ENCODE measurements at places on chromosomes 1 and 21.

GRCh38 chr1:58340185-58340584, 206.3 kb downstream of the OMA1 start:
- no peak for DNase-seq

DNA sequence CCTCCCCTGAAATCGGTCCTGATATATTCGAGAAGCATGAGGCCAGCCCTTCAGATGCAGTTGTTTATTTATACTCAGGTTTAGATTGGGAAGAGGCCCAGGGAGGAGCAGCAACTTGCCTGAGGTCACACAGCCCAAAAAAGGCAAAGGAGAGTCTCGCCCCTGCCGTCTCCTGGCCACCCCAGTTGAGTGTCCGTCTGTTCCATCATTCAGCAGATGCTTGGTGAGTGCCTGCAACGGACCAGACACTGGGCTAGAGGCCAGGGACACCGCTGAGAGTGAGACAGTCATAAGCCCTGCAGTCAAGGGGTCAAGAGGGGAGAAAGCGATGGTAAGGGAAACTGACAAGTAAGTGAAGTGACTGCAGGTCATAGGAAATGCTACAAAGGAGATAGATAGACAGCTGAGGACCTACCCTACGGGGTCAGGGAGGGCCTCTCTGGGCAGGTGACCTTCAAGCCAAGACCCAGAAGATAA, 15.4 kb upstream of the SELENON start:
- no peak for DNase-seq

- DNase-seq: no peak
These were observed 405.1 kb upstream of the ADAMTS5 start for GRCh38 chr21:27371975-27372331.

DNA sequence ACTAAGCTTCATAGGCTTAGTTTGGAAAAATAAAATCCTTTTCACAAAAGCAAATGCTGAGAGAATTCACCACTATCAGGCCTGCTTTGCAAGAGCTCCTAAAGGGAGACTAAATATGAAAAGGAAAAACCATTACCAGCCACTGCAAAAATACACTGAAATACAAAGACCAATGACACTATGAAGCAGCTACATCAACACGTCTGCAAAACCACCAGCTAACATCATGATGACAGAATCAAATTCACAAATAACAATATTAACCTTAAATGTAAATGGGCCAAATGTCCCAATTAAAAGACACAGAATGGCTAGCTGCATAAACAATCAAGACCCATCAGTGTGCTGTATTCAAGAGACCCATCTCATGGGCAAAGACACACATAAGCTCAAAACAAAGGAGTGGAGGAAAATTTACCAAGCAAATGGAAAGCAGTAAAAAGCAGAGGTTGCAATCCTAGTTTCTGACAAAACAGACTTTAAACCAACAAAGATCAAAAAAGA, 28.8 kb downstream of the AKT3 start:
- DNase-seq: no peak

- DNase-seq: peak; percentile 43
These were observed 55.2 kb upstream of the KIF1B start for GRCh38 chr1:10155087-10155712.

GRCh38 chr1:242813490-242814091, 289.1 kb upstream of the PLD5 start:
- no peak for DNase-seq

- peak; percentile 33 for DNase-seq
These were observed 19.7 kb upstream of the ABCG1 start for GRCh38 chr21:42198929-42199867.

DNA sequence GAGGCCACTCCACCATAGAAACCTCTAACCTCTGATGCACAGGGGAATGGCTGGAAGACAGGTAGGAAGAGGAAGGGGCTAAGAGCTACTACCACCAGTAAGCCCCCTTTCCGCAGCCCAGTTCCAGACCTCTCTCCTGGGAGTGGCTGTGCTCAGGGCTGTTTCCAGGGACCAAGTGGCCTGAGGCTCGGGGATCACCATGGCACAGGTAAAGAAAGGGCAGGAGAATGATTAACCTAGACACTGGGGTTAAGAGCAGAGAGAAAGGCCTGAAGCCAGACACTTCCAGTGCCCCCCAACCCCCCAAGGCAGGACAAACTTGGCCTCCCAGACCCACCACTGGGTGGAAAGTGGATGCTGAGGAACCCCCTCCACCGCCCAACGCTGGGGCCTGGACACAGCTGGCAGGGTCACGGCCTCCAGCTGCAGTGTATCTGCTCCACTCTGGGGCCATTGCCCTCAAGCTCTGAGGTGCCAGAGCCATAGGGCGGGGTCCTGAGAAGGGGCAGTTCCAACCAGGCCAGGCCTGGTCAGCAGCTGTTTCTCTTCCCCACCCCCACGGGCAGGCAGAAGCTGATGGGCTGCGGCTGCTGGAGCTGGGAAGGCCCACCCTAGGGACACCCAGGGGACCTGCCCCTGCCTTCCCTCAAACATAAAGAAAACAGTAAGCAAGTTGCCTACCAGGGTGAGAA, 2.6 kb downstream of the TAGLN2 start:
- peak; percentile 64 for DNase-seq

GRCh38 chr1:96538111-96538641, 183.4 kb upstream of the PTBP2 start:
- peak; percentile 90 for DNase-seq

GRCh38 chr1:198845851-198846250, 207.0 kb downstream of the PTPRC start:
- peak; percentile 48 for DNase-seq

GRCh38 chr1:204618148-204618760, 67.3 kb downstream of the LRRN2 start:
- no peak for DNase-seq

DNA sequence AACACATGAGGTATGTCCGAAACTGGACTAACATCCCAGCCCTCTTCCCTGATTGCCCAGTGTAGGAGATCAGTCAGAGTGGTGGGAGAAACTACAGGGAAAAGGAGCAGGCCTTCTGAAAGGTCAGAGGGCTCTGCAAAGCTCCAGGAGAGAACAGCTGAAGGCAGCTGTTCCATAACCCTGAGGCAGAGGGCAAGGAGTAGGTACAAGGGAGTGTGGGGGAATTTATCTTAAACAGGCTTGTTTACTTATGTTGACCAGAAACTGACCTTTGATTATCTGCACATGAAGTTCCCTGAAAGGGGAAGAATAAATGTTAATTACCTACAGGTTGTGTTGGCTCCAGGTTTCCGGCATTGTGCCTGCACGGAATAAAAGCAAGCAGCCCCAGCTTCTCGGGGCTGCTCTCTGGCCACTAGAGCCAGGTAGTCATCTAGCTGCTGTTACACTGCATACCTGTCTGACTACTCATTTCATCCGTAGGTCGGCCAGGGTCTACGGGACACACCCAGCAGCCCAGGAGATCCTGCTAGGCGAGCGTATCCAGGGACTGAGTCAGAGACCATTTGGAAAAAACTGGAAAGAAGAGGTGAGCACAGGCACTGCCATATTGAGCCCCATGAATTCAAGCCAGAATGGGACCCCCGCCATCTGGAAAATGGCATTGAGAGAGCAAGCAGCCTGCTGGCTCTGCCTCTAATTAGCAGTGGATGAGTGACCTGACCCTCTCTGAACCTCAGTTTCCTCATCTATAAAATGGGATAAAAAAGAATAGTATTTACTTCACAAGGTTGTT, 14.9 kb upstream of the PAQR7 start:
- peak; percentile 56 for DNase-seq

GRCh38 chr1:206573319-206573718, 38.9 kb downstream of the EIF2D start:
- no peak for DNase-seq

DNA sequence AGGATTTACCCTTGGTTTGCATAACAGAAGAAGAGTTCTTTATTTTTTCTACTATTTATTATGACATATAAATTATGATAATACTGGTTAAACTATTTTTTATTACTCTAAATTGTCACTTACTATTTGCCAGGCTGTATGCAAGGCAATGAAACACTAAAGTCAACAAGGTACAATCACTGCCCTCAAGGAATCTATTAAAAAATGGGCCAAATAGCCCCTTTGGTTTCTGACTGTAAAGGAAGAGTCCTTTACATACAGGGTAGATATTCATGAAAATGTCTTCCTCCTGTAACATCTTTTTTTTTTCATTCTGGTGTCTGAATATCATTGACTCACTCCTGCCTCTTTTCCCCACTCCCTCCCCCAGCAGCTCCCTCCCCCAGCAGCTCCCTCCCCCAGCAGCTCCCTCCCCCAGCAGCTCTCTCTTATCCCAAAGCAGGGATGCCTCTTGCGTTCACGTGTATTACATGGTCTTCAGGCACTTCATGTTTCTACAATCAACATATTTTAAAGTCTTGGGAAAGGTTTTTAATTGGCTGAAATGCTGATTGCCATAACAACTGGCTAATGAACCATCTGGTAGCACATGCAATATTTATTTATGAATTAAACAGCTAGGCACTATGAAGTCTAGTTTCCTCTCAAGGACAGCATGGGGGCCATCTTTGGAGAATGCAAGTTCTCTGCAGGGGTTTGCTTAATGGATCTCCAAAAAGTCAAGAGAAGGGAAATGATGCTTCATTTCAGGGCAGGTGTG, 400.4 kb upstream of the PLXNA2 start:
- no peak for DNase-seq

DNA sequence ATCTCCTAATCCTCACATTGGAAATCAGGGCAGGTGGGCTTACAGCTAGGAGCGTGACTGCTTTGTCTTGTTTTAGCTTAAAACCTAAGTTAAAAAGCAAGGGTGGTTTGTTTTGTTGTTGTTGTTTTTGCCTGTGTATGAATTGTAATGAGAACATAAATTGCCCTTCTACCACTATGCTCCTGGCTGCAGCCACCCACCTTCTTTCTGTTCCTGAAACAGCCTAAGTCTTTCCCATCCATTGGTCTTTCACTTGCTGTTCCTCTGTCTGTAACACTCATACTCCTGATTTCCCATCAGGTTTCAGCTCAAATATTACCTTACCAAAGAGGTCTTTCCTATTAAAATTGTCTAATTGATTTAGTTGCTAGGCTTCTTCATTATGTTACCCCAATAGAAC, 604 bp upstream of the TMEM79 start:
- no peak for DNase-seq

GRCh38 chr1:21189906-21190500, 13.3 kb upstream of the EIF4G3 start:
- DNase-seq: no peak

GRCh38 chr1:175742790-175743459, 470 bp downstream of the TNR start:
- DNase-seq: peak; percentile 1

GRCh38 chr21:36816561-36817130, 117.7 kb downstream of the SIM2 start:
- no peak for DNase-seq

DNA sequence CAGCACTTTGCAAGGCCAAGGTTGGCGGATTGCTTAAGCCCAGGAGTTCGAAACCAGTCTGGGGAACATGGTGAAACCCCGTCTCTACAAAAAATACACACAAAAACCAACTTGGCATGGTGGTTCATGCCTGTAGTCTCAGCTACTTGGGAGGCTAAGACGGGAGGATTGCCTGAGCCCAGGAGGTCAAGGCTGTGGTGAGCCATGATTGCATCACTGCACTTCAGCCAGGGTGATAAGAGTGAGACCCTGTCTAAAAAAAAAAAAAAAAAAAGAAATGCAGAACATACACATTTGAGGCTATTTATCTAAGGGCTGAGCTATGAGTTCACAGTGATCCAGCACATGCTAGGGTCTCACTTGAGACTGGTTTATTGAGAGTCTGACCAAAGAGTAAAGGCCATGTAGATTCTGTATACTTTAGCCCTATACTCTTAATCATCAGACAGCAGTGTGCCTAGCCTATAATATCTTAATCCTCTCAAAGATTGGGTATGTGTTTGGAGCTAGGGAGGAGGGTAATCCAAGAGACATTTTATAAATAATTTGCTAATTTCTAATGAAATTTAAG, 23.9 kb downstream of the RNF2 start:
- DNase-seq: no peak

DNA sequence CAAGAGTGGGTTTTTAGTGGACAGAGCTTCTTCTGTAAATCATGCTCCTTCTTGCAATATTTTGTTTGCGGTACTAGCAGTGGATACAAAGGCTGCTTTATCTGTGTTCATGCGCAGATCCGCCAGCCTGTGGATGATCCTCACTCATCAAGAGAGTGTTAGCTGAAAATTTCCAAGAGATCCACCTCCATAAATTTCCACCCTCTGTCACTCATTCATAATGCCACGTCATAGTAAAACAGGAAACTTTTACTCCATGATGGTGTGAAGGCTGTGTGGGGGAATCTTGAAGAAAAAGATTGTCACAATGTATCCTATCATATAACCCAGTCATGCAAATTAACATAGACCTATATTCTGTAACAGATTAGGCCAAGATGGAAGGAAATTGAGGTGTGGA, 4.4 kb upstream of the MAPKAPK2 start:
- no peak for DNase-seq

DNA sequence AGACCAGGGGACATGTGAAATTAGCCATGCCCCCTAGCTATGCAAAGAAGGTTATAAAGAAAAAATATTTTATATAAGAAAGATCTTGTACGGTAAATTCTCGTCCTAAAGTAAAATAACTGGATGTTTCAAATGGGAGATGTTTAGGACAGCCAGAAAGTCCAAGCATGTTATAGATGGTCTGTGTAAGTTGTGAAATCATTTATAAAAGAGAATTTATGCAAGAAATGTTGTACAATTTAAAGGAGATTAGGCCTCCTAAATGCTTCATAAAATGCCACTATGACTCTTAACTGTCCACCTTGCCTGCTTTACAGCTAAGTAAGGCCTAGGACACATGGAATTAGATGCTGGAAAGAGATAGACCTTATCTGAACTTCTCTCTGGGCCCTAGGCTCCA, 118.1 kb upstream of the POGK start:
- no peak for DNase-seq

DNA sequence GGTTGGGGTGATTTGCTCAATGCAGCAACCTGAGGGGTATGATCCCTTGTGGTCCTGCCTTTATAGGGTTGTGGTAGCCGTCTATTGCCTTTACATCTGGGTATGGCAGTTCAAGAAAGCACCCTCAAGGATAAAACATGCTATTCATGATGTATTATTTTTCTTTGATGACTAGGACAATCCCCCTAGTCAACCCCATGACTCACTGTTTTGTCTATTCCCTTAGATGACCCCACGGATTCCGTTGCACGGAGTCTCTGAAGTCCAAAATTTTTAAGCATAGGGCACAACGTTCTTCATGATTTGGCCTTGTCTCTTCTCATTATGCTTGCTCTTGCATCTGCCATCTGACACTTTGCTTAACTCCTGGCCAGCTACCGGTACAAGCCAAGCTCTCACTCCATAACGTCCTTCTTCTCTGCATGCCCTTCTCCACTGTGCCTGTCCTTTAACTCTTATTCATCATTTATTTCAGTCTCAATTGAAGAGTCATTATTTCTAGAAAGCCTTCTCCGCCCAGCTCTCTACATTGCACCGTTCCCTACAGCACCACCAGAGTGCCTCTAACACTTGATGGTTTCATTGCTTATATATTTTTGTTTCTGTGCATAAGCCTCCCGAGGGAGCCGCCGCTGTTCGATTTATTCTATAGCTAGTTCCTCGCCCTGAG, 838 bp upstream of the DISP1 start:
- peak; percentile 70 for DNase-seq

All from foreskin fibroblast (primary cell).